ENCODE measurements at places on chromosomes 7 and 10. TPM values are rescaled to one million over a fixed set of nuclear protein-coding genes. Genes with fewer than 3 reads are reported as not detected.
A peak's percentile ranks its signal among the peaks of the same experiment; 100 is the strongest.

- H3K27me3 ChIP-seq, result no peaks in the 10 kb centered on the region
- H3K4me1 ChIP-seq, result peaks cover 15% of the 10 kb centered on the region
- no peak for DNase-seq
- no peak overlapping the region for H3K27ac ChIP-seq
Observed at GRCh38 chr10:132684164-132684891, 101.6 kb downstream of the NKX6-2 start.

- peaks cover 4% of the 10 kb centered on the region for H3K27me3 ChIP-seq
- H3K36me3 ChIP-seq, result no peaks in the 10 kb centered on the region
- no peak for DNase-seq
- no peak overlapping the region for H3K4me3 ChIP-seq
Observed at GRCh38 chr7:36546331-36546730, 156.7 kb downstream of the ANLN start.

Gene NPFFR1
- total RNA-seq, result not detected

Gene VWA2
- not detected for total RNA-seq

GRCh38 chr10:124419635-124420034 lies 912 bp upstream of the OAT start:
- no peak overlapping the region for H3K27ac ChIP-seq
- peaks cover 39% of the 10 kb centered on the region for H3K27me3 ChIP-seq
- H3K36me3 ChIP-seq, result no peaks in the 10 kb centered on the region
- no peak for DNase-seq

GRCh38 chr7:50920031-50920635 lies 137.4 kb upstream of the GRB10 start:
- no peak for DNase-seq
- no peaks in the 10 kb centered on the region for H3K4me1 ChIP-seq
- H3K27me3 ChIP-seq, result no peaks in the 10 kb centered on the region
- no peaks in the 10 kb centered on the region for H3K36me3 ChIP-seq
- no peak overlapping the region for H3K27ac ChIP-seq
- H3K4me3 ChIP-seq, result no peak overlapping the region

DNA sequence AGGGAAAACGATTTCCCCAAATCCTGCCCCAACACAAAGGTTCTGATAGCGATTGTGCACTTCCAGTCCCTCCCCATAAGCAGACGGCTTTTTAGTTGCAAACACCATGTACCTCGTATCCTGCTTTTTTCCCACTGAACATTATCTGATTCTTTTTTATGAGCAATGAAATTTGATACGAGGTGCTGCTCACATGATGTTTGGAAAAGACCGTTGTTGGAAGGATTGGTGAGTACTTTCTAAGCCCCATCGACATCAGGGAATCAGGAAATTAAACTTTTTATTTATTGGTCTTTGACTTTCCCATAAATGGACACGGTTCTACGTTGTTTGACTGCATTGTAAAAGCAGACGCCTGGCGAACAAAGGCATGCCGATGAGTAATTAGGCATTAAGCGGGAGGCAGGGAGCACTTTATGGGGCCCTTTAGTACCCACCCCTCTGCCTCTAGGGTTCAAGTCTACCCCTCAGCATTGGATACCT lies 49.4 kb downstream of the TEX36 start:
- DNase-seq, result no peak
- no peaks in the 10 kb centered on the region for H3K36me3 ChIP-seq
- H3K27ac ChIP-seq, result no peak overlapping the region
- no peaks in the 10 kb centered on the region for H3K4me1 ChIP-seq
- no peak overlapping the region for H3K4me3 ChIP-seq
- H3K27me3 ChIP-seq, result peaks cover 52% of the 10 kb centered on the region

Gene EDRF1
- total RNA-seq, result 11.5 TPM

Gene TNPO3
- total RNA-seq, result 32.6 TPM

- DNase-seq, result no peak
- H3K27me3 ChIP-seq, result peaks cover 13% of the 10 kb centered on the region
- no peaks in the 10 kb centered on the region for H3K4me1 ChIP-seq
- no peak overlapping the region for H3K4me3 ChIP-seq
Observed at GRCh38 chr10:62381385-62382102, 7.4 kb downstream of the ZNF365 start.

GRCh38 chr10:74047871-74048270 lies 50.0 kb downstream of the VCL start:
- H3K27me3 ChIP-seq, result no peaks in the 10 kb centered on the region
- H3K36me3 ChIP-seq, result peaks cover 34% of the 10 kb centered on the region
- H3K27ac ChIP-seq, result peak overlapping the region; percentile 85
- DNase-seq, result no peak
- H3K4me1 ChIP-seq, result peaks cover 97% of the 10 kb centered on the region
- H3K4me3 ChIP-seq, result no peak overlapping the region

- H3K4me1 ChIP-seq, result peaks cover 22% of the 10 kb centered on the region
- no peak for DNase-seq
- H3K4me3 ChIP-seq, result no peak overlapping the region
- no peak overlapping the region for H3K27ac ChIP-seq
- H3K27me3 ChIP-seq, result no peaks in the 10 kb centered on the region
Observed at GRCh38 chr7:43693687-43694398, 35.5 kb downstream of the COA1 start.

DNA sequence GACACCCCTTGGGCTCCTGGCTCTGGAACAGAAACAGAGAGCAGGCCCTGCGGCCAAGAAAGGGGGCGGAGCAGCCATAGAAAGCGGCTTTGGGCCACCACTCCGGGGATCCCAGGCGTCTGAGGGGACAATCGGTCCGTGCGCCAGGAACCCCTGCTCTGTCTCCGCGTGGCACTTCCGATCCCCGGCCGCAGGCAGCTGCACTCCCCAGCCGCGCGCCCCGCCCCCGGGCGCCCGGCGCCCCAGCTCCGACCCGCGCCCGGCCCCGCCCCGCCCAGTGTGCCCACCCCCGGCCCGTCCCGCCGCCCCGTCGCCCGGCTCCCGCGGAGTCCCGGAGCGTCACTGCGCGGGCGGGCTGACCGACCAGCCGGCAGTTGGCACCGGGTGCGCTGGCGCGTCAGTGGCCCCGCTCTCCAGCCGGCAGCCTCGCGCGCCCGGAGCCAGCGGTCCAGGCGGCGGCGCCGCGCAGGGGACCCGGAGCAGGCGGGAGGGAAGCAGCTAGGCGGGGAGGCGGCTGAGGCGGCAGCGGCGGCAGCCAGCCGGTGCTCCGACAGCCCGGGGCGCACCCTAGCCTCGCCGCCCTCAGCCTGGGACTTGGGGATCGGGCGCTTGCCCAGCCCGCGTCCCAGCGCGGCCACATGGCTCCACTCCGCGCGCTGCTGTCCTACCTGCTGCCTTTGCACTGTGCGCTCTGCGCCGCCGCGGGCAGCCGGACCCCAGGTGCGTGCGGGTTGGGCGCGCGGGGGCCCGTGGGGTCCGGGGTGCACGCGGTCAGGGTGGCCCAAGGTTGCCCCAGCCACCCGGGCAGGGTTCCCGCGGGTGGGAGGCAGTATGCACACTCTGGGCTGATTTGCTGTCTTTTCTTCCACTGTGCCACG lies at the start of gene ADAMTS14:
TSS of gene ADAMTS14 (plus strand) at position 342 of the 878 bp plus-strand sequence. CDS start at position 639, 297 bp downstream.
- H3K4me1 ChIP-seq, result peaks cover 39% of the 10 kb centered on the region
- peak within 1 kb of the TSS; percentile 56 for H3K27ac ChIP-seq

Gene CRYGN
- 0.41 TPM for total RNA-seq

DNA sequence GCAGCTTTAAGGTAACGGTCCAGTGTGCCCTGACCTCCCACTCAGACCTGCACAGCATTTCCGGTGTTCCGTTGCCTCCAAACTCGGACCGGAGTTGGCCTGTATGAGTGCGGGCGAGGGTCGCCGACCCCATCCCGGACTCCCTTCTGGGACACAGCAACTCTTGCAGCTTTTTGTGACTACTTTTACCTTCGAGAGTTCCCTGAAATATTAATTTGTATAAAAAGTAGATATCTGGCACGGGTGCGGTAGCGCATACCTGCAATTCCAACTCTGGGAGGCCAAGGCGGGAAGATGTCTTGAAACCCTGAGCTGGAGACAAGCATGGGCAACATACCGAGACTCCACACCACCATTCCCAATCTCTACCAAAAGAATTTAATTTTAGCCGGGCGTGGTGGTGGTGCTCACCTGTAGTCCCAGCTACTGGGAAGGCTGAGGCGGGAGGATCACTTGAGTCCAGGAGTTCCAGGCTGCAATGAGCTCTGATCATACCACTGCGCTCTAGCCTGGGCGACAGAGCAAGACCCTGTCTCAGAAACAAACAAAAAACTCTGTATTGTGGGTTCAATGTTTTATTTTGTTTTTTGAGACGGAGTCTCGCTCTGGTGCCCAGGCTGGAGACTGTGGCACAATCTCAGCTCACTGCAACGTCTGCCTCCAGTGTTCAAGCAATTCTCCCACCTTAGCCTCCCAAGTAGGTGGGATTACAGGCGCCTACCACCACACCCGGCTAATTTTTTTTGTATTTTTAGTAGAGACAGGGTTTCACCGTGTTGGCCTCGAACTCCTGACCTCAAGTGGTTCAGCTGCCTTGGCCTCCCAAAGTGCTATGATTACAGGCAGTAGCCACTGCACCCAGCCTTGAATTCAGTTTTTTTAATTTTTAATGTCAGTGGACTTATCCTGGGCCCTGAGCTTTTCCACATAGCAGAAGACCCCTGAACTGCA lies 1.1 kb upstream of the PPP1R35 start:
- H3K36me3 ChIP-seq, result peaks cover 23% of the 10 kb centered on the region
- peak overlapping the region; percentile 93 for H3K4me3 ChIP-seq
- no peaks in the 10 kb centered on the region for H3K27me3 ChIP-seq
- peaks cover 39% of the 10 kb centered on the region for H3K4me1 ChIP-seq
- DNase-seq, result no peak
- peak overlapping the region; percentile 95 for H3K27ac ChIP-seq

GRCh38 chr7:138304071-138304320 lies 156.1 kb upstream of the TRIM24 start:
- no peak for DNase-seq
- H3K36me3 ChIP-seq, result no peaks in the 10 kb centered on the region
- no peaks in the 10 kb centered on the region for H3K27me3 ChIP-seq
- H3K4me3 ChIP-seq, result no peak overlapping the region
- H3K4me1 ChIP-seq, result no peaks in the 10 kb centered on the region

DNA sequence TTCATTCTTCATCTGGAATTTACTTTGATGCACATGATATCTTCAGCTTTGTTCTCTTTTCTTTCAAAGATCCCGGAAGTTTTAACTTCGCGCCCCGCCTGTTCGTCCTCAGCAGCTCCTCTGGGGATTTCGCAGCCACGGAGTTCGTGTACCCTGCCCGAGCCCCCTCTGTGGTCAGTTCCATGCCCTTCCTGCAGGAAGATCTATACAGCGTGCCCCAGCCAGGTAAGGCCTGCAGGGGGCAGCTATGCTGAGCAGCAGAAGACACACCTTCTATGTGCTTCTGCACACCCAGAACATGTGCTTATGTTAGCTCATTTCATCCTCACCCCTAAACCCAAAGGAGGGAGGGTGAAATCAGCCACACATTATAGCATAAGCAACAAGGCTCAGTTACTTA lies 79.7 kb upstream of the LYZL2 start:
- no peak overlapping the region for H3K27ac ChIP-seq
- no peak for DNase-seq
- H3K36me3 ChIP-seq, result no peaks in the 10 kb centered on the region
- H3K4me3 ChIP-seq, result no peak overlapping the region
- no peaks in the 10 kb centered on the region for H3K4me1 ChIP-seq

GRCh38 chr10:34081948-34082347 lies 733.1 kb downstream of the PARD3 start:
- DNase-seq, result no peak
- no peaks in the 10 kb centered on the region for H3K36me3 ChIP-seq
- no peaks in the 10 kb centered on the region for H3K27me3 ChIP-seq
- no peak overlapping the region for H3K27ac ChIP-seq

DNA sequence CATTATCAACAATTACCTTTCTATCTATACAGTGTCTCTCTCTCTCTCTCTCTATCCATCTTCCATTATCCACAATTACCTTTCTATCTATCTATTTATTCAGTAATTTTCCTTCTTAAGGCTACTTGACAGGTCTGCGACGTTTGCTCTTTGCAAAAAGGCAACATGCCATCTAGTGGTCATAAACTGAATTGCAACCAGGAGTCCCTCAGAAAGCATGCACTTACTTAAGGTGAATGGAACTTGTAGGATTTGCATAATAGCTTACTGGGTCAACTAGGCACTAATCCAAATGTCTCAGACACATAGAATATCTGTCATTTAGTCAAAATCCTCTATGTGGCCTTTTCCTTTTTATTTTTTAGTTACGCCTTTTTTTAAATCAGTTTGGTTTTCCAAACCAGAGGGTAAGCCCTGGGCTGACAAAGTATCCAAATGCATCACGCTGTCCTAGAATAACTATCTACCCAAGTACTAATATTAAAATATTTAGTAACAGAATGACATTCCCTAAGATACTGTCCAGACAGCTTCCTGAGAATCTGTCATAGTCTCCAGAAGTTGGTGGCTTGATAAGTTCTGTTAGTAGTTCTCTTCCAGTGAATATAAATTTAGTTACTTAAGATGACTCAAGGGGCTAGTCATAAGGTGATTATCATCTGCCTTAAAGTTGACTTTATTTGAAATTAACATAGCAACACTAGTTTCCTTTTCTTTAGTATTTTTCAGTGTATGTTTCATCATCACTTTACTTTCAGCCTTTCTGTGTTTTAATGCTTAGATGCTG lies 208.3 kb downstream of the PPP1R3A start:
- no peaks in the 10 kb centered on the region for H3K36me3 ChIP-seq
- no peak overlapping the region for H3K27ac ChIP-seq

- H3K4me3 ChIP-seq, result no peak overlapping the region
- peaks cover 17% of the 10 kb centered on the region for H3K4me1 ChIP-seq
- DNase-seq, result no peak
- no peaks in the 10 kb centered on the region for H3K27me3 ChIP-seq
Observed at GRCh38 chr10:100972904-100973535, 3.7 kb downstream of the SEMA4G start.

Gene EBLN1
- total RNA-seq, result not detected

DNA sequence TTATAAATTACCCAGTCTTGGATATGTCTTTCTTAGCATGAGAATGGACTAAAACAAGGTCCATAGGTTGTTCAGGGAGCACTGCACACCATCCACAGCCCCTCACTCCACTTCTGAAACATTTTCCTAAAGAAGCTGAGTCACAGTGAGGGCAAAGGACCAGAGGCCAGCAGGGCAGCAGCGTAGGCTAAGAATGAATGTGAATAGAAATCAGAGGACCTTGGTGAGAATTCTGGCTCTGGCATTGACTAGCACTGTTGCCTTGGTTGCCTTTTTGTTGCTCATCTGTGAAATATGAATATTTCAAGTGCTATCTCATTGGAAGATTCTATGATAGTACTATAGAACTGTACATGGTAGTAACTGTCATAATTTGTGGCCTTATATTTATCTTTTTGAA lies 41.7 kb upstream of the TOMM7 start:
- DNase-seq, result no peak
- H3K4me1 ChIP-seq, result peaks cover 64% of the 10 kb centered on the region
- H3K27ac ChIP-seq, result peak overlapping the region; percentile 69
- no peak overlapping the region for H3K4me3 ChIP-seq
- peaks cover 25% of the 10 kb centered on the region for H3K36me3 ChIP-seq

Gene MORN4
- total RNA-seq, result 13.9 TPM

Gene ELFN1
- 10.5 TPM for total RNA-seq

Gene PRLHR
- not detected for total RNA-seq

Gene SLIT1
- total RNA-seq, result 0.08 TPM

- no peaks in the 10 kb centered on the region for H3K27me3 ChIP-seq
- H3K36me3 ChIP-seq, result peaks cover 83% of the 10 kb centered on the region
- peak overlapping the region; percentile 2 for H3K27ac ChIP-seq
Observed at GRCh38 chr7:5997210-5997808, 11.5 kb downstream of the PMS2 start.

Measured in left ventricle myocardium inferior (tissue), 1 donor.